ENCODE measurements at places on chromosomes 13 and 19.
A peak's percentile ranks its signal among the peaks of the same experiment; 100 is the strongest.

DNA sequence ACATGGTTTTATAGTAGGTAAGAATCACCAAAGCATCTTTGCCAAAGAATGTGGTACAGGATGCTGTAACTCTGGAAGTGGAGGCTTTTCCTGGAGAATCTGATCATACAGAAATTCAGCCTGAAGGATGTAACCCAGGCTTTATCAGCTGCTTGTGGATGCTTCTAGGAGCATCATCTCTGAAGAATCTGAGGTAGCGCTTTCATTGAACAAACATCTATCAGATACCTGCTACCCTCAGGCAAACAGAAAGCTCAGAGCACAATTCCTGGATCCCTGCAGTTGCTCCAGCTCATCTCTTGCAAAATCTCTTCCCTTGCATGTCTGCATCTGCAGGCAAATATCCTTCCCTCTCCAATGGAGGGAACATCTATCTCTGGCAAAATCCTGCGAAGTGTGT lies 9.3 kb downstream of the FAM124A start:
- no peak for DNase-seq

DNA sequence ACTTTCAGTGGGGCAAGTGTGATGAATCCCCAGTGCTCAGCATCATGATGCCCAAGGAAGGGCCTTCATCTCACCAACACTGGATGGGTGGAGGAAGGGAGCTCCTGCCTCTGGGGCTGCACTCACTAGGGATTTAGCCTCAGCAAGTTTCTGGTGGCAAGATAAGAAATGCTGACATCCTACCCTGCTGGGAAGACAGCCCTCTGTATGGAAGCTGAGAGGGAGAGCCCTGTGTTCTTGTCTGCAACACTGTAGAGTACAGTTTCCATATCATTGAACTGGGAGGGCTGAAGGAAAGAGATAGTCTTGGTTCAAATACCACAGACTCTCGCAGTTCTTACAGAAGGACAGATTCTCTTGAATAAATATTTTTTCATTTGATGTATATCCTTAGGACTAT lies 7.3 kb upstream of the ZNF460 start:
- no peak for DNase-seq

DNA sequence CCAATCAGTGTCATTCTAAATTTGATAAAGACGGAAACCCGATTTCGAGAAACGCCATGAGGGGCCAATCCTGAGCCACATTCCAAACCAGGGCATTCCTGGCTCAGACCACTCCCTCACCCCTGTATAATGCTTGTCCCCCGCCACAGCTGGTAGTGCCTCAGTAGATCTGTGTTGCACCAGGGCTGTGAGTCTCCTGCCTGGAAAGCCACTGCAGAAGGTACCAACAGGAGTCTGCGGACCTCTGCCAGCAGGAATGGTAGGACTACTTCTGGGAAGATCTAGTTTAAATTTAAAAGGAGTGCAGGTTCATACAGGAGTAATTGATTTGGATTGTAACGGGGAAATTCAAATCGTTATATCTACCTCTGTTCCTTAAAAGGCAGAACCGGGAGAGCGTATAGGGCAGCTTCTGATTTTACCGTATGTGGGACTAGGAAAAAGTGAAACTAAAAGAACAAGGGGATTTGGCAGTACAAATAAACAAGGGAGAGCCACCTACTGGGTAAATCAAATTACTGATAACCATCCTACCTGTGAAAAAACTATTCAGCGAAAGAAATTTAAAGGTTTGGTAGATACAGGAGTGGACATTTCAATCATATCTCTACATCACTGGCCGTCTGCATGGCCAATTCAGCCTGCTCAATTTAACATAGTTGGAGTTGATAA lies 20.8 kb upstream of the ZNF266 start:
- no peak for DNase-seq

- peak; percentile 46 for DNase-seq
These were observed 107.0 kb downstream of the KL start for GRCh38 chr13:33123066-33123859.

DNA sequence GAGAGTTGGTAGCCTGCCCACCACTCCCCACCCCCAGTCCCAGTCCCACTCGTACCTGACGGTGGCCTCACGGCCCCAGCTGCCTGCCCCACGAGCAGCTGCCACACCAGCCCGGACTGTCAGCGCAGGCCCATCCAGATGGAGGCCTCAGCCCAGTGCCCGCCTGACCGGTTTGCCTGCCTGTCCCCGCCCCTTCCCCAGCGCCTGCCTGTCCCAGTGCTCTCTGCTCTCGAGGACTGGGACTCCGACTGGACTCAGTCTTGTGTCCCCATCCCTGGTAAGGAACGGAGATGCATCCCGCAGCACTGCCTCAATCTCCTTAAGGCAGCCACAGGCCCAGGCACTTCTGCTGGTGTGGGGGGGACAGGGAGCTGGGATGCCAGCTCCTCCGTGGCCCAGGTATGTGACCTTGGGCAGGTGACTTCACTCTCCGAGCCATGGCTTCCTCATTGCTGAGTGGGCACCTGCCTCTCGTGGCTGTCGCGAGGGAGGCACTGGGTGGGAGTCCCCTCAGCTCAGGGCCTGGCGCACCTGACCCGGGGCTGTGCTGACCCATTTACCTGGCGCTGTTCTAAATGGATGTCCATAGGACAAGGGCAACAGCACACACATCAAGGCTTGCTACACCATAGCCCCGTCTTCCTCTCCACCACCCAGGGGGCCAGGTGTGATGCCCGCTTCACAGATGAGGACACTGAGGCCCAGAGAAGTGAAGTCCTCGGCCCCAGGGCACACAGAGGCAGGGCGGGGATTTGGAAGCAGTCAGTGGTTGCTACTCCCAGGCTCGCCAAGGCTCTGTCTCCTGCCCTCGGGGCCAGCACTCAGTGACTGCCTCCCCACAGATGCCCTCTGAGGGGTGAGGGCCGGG lies at the start of gene NKPD1:
TSS of gene NKPD1 (minus strand) at position 113 of the 868 bp plus-strand sequence. CDS start 832 bp downstream, outside the sequence.
- no peak for DNase-seq

DNA sequence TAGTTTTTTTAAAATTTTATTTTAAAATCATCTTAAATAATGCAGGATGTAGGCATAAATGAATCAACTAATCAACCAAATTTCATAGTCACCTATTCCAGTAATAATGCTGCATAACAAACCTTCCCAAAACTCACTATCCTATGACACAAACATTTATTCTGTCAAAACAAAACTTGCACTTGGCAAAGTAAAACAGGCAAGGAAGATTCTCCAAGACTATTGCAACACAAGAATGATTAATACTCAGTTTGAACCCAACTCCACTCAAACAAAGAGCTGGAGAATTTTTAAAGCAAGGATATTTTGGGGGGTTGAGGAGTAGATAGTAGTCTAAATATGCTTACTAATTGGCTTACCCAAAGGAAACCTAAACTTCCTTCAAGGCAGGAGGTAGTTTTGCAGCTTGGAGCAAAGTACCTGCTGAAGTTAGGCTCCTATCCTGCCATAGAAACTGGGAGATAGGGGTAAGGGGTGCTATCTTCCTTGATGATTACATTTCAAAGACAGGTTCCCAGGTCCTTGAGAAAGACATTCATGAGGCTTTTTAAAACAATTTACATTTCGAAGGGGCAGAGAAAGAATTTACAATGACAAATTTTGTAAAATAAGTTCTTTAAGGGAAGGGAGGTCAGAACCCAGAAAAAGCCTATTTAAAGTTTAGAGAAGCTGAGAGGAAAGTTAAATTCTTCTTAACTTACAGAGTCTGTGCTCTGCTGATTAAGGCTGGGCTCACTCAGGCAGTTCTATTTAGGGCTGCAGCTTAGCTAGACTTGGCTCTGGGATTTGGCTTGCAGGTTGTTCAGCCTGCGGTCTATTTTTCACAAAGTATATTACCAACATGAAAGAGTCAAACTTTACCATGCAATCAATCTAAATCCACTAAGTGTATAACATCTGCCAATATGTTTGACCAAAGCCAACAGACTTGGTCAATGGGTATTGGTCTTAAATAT lies 549.0 kb downstream of the KCTD12 start:
- no peak for DNase-seq

DNA sequence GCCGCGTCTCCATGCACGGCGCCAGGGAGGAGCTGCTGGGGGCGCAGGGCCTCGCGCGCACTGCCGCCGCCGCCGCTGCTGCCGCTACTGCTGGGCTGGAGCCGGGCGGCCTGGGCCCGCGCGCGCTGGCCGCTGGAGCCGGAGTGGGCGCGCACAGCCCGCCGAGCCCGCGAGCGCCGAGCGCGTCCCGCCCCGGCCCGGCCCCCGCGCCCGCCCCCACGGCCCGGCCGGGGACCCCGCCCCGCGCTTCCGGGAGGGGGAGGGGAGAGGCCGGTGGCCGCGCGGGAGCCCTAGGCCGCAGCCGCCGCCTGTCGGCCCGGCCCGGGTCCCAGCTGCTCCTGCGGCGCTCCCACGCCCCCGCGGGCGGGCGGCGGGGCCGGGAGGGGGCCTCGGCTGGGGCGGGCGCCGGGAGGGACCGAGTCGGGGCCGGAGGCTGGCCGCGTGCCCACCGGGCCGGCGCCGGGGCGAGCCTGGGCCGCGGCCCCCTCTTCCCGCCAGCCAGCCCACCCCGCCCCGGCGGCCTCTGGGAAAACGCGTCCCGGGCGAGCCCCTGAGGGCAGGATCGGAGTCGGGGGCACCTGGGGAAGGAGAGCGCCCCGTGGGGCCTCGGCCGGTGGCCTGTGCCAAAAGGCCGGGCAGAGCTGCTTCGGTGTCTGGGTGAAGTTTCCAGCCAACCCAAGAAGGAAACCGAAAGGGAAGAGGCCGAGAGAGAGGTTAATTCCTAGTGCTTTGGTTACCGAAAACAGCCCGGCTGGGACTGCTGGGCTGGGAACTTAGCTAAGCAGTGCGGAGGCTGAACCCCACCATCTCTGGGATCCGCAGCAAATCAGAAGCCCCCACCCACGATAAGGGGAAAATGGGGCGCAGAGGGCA lies at the start of gene STK24:
TSS of gene STK24 (minus strand) at position 145 of the 873 bp plus-strand sequence. CDS start 321 bp downstream, outside the sequence.
- peak; percentile 52 for DNase-seq

DNA sequence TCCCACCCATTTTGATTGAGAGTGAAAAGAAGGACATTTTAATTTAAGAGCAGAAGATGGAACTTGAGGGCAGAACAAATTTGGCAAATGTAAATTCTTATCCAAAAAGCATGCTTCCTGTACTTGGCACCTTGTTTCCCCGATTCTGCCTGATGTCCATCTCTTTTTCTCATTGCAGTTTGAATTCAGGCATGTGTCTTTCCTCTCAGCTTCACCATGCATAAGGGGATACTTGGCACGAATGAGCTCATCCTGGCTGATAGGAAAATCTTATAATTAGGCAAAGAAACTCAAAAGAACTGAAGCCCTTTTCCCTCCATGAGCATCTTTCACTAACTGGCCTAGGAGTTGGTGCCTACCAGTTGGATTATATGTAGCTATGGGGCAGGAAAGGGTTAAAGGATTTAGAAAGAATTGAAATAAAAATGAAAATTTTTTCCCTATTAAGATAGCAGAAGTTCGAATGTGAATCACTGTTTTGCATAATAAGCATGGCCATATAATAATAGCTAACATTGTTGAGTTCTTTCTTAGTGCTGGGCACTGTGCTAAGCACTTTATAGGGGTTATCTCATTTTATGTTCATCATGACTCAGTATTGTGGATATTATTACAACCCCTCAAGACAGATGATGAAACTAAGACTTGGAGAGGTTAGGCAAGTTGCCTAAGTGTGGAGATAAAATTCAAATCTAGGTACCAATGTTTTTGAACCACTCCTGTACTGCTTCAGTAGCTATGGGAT lies 386.6 kb downstream of the KCNRG start:
- DNase-seq: no peak

DNA sequence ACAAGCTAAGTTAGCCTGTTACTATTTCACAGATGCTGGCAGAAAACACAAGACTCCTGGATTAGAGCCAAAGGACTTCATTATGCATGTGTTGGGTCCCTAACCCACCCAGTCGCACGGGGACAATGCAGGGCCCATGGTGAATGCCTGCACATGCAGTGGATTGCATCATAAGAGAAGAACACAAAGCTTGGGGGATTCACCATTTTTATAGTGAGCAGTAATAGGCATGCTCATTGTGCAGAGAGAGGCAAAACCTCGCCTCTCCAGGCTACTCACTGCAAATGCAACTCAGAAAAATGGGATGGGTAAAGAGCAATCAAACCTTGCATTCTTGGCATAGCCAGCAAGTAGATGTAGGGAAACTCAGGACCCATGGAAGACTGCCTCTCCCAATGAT lies 115.8 kb downstream of the DIAPH3 start:
- DNase-seq: no peak

- DNase-seq: no peak
These were observed 66.7 kb downstream of the RFC3 start for GRCh38 chr13:33884531-33885220.

DNA sequence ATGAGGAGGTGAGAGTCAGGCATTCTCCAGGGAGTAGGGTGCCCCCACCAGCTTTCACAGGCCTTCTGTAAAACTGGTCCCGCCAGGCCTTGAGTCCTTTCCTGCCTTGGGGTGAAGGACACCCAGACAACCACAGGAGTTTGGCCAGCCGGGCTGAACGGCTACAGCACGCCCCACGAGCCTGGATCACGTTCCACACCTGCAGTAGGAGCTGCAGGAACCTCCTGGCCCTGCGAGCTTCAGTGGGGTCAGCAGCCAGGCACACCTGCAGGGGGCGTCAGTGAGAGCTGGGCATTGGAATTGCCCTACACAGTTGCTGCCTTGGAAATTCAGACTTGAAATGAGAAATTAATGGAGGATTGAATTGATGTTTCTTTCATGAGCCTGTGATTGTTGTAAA lies 45.7 kb downstream of the COL4A2 start:
- DNase-seq: no peak

DNA sequence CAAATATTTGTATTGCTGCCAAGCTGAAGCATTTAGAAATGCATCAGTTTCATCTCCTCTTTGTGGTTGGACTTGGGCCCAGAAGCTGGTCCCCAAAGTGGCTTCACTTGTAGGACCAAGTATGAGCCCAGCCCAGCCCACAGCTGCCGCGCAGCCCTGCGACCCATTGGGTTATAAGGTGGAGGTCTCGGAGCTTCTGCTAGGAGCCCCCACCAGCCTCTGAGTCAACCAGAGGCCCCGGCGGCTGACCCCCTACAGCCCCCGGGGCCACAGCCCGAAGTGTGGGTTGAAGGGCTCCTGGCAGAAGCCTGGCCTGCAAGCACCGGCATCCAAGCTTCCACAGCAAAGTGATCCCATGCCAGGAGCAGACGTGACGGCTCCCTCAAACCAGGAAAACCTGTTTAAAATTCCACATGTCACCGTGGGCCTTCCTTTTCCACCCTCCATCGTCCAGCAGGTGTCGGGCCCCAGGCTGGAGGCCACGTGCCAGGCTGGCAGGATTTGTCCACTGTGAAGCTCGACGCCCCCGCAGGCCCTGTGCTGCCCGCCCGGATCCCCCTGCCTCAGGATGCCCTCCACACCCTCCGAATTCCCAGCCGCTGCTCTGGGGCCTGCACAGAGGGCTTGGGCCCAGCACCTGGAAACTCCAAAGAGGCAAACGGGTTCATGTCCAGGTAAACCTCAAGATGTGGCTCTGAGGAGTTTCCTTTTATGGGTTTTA lies 54.7 kb downstream of the C13orf46 start:
- DNase-seq: no peak
